ENCODE measurements at places on chromosomes 16 and 17.

- DNase-seq: no peak
Measured at GRCh38 chr17:1783834-1784611, 22.2 kb downstream of the SERPINF1 start.

GRCh38 chr17:80005360-80006338, 30.0 kb downstream of the TBC1D16 start:
- DNase-seq: no peak

DNA sequence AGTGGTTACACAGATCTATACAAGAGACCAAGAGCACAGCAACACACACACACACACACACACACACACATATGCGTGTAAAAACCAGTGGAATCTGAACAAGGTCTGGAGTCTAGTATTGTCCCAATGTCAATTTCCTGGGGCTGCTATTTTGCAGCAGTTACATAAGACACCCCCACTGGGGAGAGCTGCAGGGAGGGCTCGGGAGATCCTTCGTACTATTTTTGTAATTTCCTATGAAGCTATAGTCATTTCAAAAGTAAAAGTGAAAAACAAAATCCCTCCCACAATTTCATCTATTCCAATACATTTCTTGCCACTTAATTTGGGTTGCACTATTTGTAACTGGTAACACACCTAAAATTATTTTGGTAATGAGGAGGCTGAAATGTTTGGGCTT, 68.5 kb downstream of the C16orf95 start:
- no peak for DNase-seq

- DNase-seq: no peak
Measured at GRCh38 chr17:34503528-34504195, 75.7 kb upstream of the TMEM132E start.

- no peak for DNase-seq
Measured at GRCh38 chr17:58694826-58695225, 2.4 kb downstream of the RAD51C start.

DNA sequence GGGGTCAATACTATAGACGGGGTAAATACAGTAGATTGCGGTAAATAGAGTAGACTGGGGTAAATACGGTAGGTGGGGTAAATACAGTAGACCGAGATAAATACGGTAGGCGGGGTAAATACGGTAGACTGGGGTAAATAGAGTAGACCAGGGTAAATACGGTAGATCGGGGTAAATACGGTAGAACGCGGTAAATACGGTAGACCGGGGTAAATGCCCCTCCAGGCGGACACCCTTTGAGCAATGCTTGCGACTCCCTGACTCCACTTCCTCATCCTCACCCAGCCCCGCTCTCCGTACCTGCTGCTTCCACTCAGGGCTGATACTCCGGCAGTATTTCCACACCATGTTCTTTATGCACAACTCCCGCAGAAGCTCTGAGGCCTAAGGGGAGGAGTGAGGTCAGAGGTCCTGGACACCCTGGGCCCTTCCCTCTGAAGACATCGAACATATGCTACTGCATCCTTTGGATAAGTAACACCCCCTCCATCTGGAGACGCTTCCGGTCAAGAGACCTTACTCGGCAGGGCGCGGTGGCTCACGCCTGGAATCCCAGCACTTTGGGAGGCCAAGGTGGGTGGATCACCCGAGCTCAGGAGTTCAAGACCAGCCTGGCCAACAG, 13.3 kb upstream of the CRK start:
- no peak for DNase-seq

- DNase-seq: no peak
Measured at GRCh38 chr16:180681-181564, 664 bp downstream of the HBQ1 start.

DNA sequence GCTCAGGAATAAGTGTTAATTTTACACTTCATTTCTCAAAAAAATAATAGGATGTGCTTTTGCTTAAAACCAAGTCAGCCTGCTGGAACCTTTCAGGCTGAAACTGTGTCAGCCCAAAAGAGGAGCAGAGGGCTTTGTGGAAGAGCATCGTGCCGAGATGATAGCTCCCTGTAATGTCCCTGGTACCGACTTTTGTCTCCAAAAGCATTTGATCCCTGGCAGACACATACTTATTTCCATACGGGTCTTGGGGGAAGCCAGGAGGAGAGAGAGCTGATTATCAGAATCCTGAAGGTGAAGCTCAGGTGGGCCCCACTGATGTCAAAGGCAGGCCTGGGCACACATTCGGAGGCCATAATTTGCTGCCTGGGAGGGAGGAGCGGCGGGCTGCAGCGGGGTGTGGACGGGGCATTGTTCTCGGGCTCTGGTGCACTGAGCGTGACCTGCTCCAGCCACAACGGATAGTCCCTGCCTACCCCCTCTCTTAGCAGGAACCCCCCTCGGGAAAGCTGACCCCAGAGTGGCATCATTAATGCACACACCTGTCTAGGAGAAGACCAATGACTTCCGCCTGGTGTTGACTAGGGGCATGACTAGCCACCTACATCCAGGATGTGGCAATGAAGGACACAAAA, 155.9 kb downstream of the C16orf78 start:
- no peak for DNase-seq

DNA sequence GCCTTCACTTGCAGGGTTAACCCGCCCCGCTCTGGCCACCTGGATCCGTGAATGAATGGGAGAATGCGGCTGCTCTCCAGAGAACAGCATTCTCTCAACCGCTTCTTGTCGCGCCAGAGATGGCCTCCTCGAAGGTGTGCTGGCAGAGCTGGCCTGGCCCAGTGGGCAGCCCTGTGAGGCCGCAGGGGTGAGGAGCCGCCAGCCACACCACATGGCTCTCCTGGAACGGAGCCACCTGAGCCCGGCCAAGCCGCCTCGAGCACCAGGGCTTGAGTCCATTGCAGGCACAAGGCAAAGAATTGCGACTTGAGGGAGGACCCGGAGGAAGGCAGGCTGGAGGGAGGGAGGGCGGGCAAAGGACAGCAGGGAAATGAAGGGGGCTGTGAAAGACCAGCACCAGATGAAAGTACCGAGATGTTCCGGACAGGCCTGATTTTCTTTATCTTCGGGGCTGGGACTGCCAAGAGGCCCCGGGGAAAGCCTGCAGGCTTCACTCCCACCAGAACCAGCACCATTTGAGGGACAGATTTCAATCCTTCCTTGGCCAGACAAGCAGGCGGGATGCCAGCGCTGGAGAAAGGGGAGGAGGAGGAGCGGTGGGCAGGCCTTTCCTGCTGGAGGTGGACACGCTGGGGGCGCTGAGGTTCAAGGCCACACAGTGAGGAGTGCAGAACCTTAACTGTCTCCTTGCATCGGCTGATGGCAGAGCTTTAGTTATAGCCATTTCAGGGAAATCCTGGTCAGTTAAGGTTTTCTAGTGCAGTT, 69.4 kb downstream of the MRC2 start:
- DNase-seq: no peak

DNA sequence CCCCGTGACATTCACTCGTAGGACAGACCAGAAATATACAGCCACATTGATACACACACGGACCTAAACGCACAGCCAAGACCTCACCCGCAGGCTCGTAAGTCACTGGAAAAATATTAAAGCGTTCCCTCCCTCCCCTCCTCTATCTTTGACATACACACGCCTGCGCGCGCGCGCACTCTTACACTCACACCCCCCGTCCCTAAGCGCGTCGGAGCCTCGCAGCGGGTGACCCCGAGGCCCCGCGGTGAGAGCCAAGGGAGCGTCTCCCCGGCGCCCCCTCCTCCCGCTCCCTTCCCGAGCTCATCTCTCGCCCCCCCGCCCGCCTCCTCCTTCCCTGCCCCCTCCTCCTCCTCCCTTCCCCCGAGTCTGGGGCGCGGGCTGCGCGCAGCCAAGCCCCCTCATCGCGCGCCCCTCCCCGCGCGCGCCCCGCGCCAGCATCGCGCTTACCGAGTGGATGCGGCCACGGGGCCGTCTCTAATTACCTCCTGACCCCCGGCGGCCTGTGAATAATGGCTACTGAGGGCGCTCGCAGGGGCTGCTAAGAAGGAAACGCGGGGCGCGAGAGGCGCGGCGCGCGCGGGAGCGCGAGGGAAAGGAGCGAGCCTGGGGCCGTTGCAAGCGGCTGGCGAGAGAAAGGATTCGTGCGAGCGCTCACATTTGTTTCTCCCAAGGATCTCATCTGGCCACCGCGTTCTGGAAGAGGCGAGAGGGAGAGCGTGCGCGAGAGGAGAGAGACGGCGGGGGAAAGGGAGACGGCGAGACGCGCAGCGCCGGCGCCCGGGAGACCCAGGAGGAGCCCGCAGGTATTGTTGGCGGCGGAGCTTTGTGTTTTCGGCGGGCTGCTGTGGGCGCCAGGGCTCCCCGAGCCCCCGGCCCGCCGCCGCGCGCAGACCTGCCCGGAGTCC, 42.4 kb downstream of the RAI1 start:
- DNase-seq: peak; percentile 2

GRCh38 chr16:11253009-11253994, 2.7 kb downstream of the SOCS1 start:
- no peak for DNase-seq

DNA sequence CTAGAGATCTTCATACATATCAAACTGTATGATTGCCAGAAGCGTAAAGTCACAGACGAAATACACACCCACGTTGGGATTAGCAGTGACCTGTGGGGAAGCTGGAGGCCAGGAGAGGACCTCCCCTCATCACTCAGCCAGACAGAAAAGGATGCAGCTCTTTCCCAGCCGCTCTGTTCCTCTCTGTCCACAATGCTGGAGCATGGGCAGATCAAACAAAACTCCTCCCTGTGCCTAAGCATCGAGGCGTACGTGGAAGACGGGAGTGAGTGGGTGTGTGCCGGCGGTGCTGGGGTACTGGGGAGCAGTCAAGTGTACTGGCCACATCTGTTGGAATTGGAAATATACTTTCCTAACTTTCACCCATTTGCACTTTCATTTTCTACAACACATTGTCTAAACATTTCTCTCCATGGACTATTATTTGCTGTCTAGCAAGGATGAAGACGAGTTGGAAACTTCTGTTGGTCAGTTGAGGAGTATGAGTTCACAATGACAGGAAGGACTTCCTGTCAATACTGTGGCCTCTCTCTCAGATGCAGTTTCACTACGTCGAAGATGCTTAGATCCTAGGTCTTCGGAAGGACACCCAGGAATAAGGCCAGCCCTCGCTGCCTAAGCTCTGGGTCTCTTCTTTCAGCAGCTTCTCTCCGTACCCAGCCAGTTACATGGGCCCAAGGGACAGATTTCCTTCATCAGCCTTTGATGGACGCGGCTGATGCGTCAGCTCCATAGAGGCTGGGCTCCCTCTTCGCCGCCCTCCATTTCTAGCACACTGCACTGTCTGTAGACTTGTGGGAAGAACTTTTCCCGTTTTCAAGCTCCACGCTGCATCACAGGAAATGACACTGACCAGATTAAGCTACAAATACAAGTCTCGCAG, 30.6 kb upstream of the ENDOV start:
- DNase-seq: no peak

- no peak for DNase-seq
Measured at GRCh38 chr16:30030841-30031413, at the start of gene TLCD3B. TLCD3B (minus strand) TSS chr16:30031271; CDS start chr16:30030527, 744 bp downstream.

GRCh38 chr16:6160871-6161270, 1063.3 kb upstream of the EEF2KMT start:
- no peak for DNase-seq

DNA sequence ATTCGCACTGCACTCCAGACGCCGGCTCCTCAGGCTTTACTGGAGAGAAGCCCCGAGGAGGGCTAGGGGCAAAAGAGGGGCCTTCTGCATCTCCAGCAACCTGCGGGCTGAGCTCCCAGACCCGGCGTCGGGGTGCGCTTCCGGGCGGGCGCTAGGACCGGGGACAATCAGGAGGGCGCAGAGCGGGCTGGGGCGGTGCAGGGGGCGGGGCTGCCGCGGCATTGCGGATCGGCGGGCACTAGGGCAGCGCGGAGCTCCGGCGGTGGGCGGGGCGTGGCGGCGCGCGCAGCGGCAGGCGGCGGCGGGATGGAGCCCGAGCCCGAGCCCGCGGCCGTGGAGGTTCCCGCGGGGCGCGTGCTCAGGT, at the start of gene TSEN54:
Gene TSEN54 (plus strand): TSS at position 274 of the 364 bp plus-strand sequence. CDS start 33 bp downstream, at position 307.
- DNase-seq: no peak

DNA sequence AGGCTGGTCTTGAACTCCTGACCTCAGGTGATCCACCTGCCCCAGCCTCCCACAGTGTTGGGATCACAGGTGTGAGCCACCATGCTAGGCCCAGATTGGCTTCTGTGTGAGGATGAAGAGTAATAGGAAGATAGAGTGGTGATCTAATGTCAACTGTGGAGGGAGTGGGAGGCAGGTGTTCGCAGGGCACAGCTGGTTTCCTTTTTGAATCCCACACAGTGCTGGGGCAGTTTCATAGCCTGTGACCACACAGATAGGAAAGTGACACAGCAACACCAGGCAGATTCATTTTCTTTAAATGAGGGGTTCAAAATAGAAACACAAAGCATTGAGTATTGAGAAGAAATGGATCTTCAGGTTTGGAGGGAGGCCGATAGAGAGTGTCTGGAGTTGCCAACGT, 540.3 kb downstream of the WWOX start:
- DNase-seq: no peak

GRCh38 chr16:10564591-10564990, 15.8 kb downstream of the EMP2 start:
- no peak for DNase-seq

- no peak for DNase-seq
Measured at GRCh38 chr16:67183-67791, 5.1 kb downstream of the RHBDF1 start.

GRCh38 chr17:29461483-29462206, 71.5 kb downstream of the TAOK1 start:
- no peak for DNase-seq

- no peak for DNase-seq
Measured at GRCh38 chr17:83081684-83082201, 2.3 kb downstream of the METRNL start.

GRCh38 chr17:67328026-67328425, 38.4 kb downstream of the PSMD12 start:
- DNase-seq: no peak

GRCh38 chr17:65749479-65749878, 188.0 kb upstream of the AXIN2 start:
- no peak for DNase-seq

GRCh38 chr17:681738-682529, 32.7 kb downstream of the VPS53 start:
- DNase-seq: no peak

DNA sequence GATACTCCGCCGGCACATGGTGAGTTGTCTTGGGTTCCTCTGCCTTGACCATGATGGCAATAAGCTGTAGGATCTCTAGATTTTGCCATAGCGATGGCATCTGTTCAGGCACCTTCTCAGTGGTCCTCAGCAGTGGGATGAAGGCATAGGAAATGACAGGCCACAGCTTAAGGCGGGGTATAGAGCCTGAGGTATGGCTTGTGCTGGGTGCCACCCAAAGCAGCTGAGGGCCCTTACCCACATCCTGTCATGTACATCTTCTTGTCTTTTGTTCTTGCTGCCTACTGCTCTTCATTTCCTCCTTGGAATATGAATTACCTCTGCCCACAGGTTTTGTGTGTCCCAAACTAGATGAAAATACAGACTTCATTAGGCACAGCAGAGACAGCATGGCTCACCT, 29.5 kb downstream of the KAT7 start:
- DNase-seq: no peak

GRCh38 chr17:42772945-42773289, 332 bp upstream of the VPS25 start:
- DNase-seq: no peak

GRCh38 chr16:8905795-8906591, 23.8 kb downstream of the LITAFD start:
- no peak for DNase-seq

- no peak for DNase-seq
Measured at GRCh38 chr17:18967916-18968315, 16.0 kb downstream of the SLC5A10 start.
